Transverse colon (tissue), 4 donors: ENCODE measurements at places on chromosomes 1 and 21. TPM values are rescaled to one million over a fixed set of nuclear protein-coding genes. Genes with fewer than 3 reads are reported as not detected.

PROK1 gene
- total RNA-seq, result not detected

C1QTNF12 gene
- 15.7 TPM for total RNA-seq

PAPPA2 gene
- total RNA-seq, result not detected

GJA8 gene
- total RNA-seq, result not detected

LIX1L gene
- total RNA-seq, result 12.5 TPM

C1QB gene
- 163 TPM for total RNA-seq

KCNQ4 gene
- total RNA-seq, result 3.1 TPM

GPR25 gene
- total RNA-seq, result not detected

SMIM1 gene
- not detected for total RNA-seq

ID3 gene
- total RNA-seq, result 174 TPM

RNU1-2 gene
- total RNA-seq, result not detected

KRTAP7-1 gene
- not detected for total RNA-seq

PKLR gene
- total RNA-seq, result 5.6 TPM

DNA sequence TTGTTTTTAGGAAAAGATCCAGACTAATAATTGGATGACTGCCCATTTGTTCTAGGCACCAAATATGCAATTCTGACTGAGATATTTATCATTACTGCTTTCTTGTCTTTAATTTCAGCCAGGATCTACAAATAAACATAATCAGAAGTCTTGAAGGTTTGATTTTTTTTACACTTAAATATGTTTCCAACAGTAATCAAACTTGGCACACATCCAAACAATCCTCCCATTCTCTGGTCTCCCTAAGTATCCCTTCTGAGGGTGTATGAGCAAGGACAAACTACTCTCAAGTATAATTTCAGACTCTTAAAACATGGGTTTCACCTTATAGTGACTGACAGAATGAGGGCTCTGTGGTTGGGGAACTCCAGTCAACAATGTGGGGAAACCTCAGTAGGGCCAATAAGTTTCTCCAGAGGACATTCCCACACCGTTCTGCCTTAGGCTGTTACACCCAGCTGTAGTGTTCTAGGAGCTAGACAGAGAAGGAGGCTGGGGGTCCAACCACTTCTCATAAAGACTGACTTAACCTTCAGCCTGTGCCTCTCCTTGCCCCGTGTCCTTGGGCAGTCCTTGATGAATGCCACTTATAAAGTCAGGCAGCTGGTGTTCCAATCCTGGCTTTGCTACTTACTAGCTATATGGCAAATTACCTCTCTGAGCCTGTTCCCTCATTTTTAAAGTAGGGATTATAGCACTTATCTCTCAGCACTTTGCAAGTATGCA, 1.5 kb upstream of the PALMD start:
- no peak for DNase-seq

DNA sequence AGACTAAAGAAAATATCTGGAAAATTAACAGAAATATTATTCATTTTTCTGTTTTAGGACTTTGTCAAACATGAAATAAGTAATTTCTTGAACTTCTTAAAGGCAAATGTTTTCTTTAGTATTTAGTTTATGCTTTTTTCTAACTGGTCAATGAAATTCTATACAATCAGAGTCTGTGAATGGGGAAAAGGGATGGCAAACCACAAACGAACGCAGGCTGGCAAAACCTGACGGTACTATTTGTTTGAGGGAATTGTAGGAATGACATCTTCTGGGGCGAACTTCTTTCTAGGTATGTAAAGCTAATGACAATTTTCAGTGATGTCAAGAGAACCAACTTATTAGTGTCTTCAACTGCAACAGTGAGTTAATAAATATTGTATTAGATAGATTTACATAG, 156.0 kb downstream of the SIPA1L2 start:
- DNase-seq, result no peak

GRCh38 chr1:18814425-18814824, 45.0 kb downstream of the TAS1R2 start:
- no peak for DNase-seq

GRCh38 chr1:198780376-198780775, 141.5 kb downstream of the PTPRC start:
- DNase-seq, result no peak

DNA sequence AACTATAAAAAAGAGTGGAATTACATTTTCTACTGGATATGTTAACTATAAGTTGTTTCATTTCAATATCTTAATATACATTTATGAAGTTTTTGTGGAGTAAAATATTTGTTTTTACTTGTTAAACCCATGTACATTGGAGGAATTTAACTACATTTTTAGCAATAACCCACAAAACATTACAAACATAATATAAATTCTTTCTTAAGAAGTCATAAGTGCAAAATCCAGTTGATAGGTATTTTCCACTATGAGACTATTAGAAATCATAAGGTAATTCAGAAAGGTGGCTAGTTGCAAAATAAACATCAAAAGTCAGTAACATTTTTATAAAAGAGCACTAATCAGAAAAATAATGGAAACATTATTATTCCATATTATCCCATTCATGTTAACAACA, 73.9 kb upstream of the RRP15 start:
- no peak for DNase-seq

DNA sequence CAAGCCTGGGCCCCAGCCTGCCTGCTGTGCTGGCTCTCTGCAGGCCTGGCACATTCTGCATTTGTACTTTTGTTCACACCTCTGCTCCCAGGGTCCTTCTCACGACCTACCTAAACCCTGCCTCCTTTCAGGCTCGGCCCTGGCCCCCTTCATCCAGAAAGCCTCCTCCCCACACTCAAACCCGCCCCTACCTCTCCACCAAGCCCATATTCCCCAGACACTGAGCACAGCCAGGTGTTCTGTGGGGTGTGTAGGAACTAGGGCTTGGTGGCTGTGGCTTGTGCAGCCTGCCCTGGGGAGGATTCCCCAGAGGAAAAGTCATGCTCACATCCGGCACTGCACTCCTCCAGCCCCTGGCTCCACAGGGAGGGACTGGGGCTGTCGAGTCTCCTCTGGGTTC, 8.2 kb upstream of the MIXL1 start:
- DNase-seq, result no peak

- no peak for DNase-seq
These were observed 459.4 kb downstream of the NPHP4 start for GRCh38 chr1:5532811-5533210.

- DNase-seq, result no peak
These were observed 161.7 kb upstream of the EDN2 start for GRCh38 chr1:41646186-41646585.

GRCh38 chr1:184395370-184395769, 8.5 kb downstream of the C1orf21 start:
- no peak for DNase-seq

GRCh38 chr1:158104891-158105290, 75.8 kb upstream of the CD1D start:
- no peak for DNase-seq

DNA sequence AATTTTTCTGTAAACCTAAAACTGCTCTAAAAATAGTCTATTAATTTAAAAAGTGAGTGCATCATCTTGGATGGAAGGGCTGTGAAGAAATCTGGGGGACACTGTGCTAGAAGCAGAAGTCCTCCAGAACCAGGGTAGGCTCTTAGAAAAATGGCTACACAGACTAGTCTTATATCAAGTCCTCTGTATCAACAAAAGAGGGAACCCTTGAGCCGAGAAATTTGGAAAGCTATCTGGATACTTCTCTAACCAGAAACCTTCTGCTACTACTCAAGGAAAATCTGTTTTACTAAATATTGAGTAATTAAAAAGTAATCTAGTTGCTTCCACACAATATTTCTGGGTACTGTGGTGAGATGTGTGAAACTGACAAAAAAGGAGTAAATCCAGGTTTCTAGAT, 92.1 kb downstream of the WDR3 start:
- no peak for DNase-seq

DNA sequence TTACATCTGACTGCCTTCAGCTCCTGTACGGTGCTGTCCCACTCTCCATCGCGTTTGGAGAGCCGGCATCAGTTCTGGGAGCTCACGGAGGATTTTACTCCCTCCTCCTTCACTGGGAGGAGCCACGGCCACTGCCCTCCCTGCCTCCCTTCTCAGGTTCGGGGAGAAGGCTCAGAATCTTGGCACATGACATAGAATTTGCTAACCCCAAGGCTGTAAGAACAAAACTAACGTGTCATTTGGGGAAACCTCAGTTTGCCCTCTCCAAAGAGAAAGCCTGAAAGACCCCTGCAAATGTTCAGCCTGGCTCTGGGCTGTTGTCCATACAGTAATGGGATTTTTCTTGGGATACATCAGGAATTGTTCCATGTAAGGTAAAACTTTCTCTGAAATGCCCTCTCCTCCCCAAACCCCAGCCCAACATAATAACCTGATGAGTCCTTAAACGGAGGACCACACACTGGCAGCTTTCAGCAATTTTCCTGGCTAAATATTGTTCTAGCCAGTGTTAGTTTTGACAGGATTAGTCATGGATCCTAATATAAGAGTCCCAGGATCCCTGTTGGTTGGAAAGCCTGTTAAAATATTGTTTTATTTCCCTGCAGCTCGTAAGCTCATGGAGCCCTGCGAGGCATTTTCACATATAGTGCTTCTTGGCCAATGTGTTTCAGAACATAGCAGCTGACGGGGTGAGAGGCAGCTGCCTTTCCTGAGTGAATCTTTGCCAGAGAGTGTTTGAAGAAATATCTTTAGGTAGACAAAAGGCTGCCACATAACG, 98.8 kb downstream of the RHOU start:
- DNase-seq, result no peak

DNA sequence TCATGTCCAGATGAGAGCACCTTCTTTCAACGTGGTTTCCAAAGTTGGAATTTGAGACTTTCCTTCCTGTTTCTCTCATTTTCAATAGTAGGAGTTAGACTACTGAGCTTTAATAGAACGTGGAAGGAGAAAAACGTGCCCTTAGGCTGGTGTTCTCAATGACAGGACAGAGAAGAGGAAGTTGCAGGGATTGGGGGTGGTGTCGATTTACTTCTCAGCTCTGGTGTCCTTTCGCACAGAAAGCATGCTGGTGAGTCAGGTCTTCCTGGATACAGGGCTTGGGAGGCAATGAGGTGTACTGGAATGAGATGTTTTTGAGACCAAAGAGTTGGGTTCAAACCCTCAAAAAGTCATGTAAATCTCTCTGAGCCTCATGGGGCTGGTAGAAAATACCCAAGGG, 67.1 kb downstream of the HIVEP3 start:
- DNase-seq, result no peak

GRCh38 chr21:27622631-27623030, 655.7 kb upstream of the ADAMTS5 start:
- no peak for DNase-seq

DNA sequence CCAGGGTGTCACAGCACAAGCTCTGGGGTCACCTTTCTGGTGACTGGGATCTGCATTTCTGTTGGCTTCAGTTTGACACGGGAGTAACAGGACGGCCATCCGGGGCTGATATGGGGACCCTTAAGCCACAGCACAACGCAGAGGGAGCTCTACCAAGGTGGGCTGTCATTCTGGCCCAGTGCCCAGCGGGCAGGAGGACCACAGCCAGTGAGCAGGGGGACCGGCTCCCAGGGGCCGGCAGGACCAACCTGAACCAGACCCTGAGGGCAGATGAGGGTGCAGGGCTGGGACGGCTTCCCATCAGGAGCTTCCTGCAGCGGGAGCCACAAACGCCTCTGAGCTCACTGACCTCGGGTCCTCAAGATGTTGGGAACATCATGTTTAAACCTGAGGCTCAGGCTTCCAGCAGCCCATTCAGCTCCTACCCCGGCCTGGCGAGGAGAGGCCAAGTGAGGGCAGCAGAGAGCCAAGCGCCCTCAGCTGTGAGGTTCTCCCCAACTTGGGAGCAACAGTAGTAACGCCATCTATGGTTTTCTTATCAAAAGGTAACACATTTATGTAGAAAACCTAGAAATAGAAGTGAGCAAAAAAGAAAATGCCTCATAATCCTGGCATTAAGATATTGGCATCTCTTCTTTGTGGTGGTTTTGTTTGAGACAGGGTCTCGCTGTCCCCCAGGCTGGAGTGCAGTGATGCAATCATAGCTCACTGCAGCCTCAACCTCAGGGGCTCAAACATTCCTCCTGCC, 26.8 kb downstream of the TMEM201 start:
- DNase-seq, result peak; percentile 37

DNA sequence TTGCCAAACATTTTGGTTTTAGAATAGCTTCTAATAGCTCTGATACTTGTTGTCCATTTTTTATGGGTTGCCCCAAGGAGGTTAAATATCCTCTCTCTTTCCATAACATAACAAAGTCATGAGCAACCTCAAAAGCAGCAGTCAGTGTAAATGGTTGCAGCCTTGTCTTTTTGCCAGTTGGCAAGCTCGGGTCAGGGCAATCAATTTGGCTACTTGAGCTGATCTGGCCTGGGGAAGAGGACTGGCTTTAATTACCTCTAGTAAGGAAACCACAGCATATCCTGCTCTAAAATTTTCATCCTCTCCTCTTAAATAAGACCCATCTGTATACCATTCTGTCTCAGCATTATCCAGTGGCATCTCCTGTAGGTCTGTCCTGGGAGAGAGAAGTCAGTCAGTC, 21.2 kb upstream of the FMO4 start:
- no peak for DNase-seq

DNA sequence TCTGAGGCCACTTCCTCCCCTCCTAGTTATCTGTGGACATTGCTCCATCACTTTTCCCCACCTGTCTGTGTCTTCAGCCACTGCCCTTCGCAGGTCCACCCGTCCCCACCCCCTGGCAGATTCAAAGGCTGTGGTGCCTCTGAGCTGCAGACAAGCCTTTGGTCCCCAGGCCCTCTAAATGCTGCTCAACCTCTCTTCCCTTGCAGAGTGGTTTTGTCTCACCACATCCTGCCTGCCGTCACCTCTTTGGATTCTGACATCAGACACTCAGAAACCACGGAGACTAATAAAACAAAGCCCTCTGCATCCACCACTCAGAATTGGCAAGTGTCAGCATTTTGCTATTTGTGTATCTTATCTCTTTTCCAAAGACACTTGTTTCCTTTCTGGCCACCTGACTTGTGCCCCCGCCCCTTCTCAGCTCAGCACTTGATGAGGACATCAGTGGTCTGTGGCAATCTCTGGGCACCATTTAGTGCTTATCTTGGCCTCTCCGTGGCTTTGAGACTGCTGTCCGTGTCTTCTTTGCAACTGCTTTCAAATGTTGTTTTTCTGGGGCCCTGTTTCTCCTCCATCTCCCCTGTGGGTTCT, 7.7 kb downstream of the CNIH3 start:
- DNase-seq, result peak; percentile 47

DNA sequence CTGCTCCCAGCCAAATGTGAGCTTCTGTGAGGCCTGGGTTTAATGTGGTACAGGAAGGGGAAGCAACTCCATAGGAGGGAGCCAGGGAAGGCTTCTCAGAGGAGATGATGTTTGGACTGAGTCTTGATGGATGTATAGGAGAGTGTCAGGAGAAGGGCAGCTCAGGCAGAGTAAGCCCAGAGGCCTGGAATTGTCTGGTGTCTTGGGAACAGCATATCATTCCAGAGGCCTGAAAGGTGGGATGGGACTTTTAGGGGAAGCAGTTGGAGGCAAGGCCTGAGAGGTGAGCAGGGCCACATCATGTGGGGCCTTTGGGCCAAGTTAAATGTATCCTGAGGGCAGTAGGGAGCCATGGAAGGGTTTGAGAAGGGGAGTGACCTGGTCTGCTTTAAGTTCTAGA, 148.6 kb upstream of the WNT4 start:
- DNase-seq, result no peak

- DNase-seq, result no peak
These were observed 381.8 kb downstream of the RRAGC start for GRCh38 chr1:38477811-38478210.

- DNase-seq, result no peak
These were observed 11.2 kb downstream of the ALX3 start for GRCh38 chr1:110059133-110059863.

- DNase-seq, result no peak
These were observed 43.3 kb downstream of the MAB21L3 start for GRCh38 chr1:116154536-116154935.
